Spleen (tissue), 13 donors: ENCODE measurements at places on chromosomes 6 and 20.

DNA sequence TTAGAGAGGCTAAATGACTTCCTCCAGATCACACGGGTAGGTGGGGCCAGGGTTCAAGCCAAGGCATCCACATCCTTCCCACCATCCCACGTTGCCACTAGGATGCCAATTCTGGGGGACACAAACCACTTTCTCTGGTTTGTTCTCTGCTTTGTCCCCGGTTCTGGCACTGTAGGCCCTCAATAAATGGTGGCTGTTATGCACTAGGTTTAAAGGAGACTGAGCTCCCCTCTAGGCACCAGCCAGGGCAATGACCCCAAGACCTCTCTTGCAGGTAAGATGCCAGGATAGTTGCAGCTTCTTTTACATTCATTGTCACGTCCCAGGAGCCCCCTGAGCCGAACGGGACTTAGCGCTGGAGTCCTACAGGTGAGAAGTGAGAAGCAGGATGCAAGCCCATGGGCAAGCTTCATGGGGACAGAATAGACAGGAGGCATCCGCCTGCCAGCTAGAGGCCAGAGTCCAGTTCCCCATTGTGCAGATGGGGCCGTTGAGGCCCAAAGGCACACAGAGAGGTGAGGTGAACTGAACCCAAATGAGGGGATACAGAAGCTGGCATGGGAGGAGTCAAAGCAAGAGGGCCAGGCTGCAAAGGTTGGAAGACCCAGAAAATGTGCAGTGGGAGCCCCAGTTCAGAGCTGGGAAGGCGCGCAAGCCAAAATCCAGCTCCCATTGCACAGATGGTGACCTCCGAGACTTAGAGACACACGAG is 677 bp downstream of the PXMP4 start:
- peaks cover 24% of the 10 kb centered on the region for H3K4me1 ChIP-seq
- peaks cover 5% of the 10 kb centered on the region for H3K36me3 ChIP-seq
- no peaks in the 10 kb centered on the region for H3K27me3 ChIP-seq
- DNase-seq, result no peak

DNA sequence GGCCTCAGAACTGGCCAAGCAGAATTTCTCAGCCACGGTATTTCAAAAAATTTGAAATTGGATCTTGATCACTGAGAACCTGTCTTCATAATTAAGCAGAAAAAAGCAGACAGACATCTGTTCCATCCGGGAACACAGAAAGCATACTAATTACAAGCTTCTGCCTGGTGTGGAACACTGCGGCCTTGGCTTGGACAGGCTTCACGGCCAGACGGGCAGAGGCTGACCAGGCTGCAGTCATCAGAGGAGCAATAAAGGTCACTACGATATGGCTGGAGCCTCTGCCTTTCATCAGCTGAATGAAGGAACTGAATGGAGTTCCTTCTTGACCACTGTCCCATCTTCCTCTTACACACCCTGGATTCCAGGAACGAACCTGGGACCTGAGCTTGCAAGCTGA is 3.9 kb upstream of the NRSN1 start:
- DNase-seq, result no peak
- no peaks in the 10 kb centered on the region for H3K27me3 ChIP-seq
- no peaks in the 10 kb centered on the region for H3K36me3 ChIP-seq
- H3K4me1 ChIP-seq, result no peaks in the 10 kb centered on the region
- H3K27ac ChIP-seq, result no peak overlapping the region

DNA sequence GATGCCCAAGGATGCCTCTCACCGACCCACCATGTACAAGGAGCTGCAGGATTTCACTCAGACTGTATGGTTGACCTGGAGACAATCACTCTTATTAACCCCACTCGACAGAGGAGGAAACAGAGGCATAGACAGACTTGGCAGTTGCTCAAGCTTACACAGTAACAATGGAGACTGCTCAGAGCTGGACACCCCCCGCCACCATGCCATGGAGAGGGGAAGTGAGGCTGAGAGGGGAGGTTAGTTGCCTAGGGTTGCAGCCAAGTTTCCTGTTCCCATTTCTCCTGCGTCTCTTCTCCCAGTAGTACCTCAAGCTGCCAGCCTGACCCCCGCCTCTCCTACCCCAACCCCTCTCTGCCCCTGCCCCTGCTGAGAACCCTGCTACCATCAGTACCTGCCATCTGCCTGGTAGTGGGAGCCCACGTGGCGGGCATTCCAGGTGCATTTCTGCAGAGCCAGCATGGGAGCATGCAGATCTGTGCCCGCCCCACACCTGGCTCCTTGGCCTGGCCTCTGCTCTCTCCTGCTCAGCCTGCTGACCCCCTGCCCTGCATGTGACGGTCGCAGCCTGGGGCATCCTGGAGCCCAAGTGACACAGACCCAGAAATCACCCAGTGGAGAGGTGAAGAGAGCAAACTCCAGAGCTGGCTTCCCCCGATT is 157.7 kb downstream of the PREX1 start:
- H3K4me1 ChIP-seq, result no peaks in the 10 kb centered on the region
- DNase-seq, result no peak
- H3K27ac ChIP-seq, result no peak overlapping the region
- H3K36me3 ChIP-seq, result peaks cover 35% of the 10 kb centered on the region
- no peak overlapping the region for H3K4me3 ChIP-seq

- peak; percentile 47 for DNase-seq
- H3K27ac ChIP-seq, result no peak overlapping the region
- no peaks in the 10 kb centered on the region for H3K27me3 ChIP-seq
These were observed 265.8 kb downstream of the TAF4 start for GRCh38 chr20:61799928-61800327.

DNA sequence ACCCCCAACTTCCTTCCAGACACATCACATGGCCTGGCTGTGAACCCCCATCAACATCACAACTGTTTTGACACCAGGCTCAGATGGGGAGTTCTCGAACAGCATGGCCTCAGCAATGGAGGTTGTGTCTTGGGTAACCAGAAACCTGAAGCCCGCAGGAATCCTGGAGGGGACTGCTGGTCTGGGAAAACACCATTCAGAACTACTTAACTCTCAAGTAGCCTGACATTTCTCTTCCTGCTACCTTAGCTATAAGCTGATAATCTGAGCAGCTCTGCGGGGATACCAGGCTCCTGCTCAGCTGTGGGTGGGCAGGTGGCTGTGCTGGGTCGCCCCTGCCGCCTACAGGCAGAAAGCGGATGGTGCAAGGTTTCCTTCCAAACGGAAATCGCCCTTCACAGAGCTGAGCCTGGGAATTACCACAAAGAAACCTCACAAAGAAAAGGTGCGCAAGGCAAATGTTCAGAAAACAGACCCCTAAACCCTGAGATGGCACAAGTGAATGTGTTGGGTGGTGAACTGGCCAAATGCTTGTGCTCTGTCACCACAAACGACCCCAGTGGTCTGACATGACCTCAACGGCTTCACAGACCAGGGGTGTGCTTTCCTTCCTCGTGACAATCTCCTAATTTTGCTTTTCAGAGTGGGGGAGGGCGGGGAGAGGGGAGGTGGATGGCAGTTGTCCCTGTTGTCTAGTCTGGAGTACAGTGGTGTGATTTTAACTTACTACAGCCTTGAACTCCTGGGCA is 29.5 kb downstream of the SNX5 start:
- H3K27me3 ChIP-seq, result no peaks in the 10 kb centered on the region
- peak; percentile 89 for DNase-seq
- peaks cover 28% of the 10 kb centered on the region for H3K36me3 ChIP-seq
- peaks cover 38% of the 10 kb centered on the region for H3K4me1 ChIP-seq
- H3K4me3 ChIP-seq, result no peak overlapping the region

DNA sequence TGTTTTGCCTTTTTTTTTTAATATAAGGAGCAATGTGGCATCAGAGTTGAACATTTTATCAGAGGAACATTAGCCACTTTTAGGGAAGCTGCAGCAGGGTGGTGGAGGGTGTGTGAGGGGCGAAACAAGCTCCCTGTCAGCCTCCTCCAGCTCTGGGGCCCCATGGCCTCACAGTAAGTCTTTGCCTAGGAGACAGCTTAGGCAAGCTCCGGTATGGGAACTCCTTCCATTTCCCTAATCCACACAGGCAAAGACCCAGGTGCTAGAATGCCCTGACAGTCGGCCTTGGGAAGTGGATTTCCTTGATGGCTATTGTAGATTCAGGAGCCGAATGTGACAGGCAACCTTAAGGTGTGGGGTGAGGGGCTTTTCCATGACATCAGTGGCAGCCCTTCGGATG is 862 bp downstream of the PRND start:
- peaks cover 6% of the 10 kb centered on the region for H3K4me1 ChIP-seq
- no peak overlapping the region for H3K27ac ChIP-seq
- no peak overlapping the region for H3K4me3 ChIP-seq

- peak; percentile 69 for DNase-seq
- peaks cover 42% of the 10 kb centered on the region for H3K4me1 ChIP-seq
- H3K4me3 ChIP-seq, result no peak overlapping the region
- H3K27me3 ChIP-seq, result no peaks in the 10 kb centered on the region
These were observed 16.1 kb downstream of the FGD2 start for GRCh38 chr6:37021356-37022129.

GRCh38 chr6:151110576-151110905 is 129.2 kb upstream of the AKAP12 start:
- no peaks in the 10 kb centered on the region for H3K4me1 ChIP-seq
- no peak overlapping the region for H3K4me3 ChIP-seq
- no peak for DNase-seq
- H3K27ac ChIP-seq, result no peak overlapping the region

DNA sequence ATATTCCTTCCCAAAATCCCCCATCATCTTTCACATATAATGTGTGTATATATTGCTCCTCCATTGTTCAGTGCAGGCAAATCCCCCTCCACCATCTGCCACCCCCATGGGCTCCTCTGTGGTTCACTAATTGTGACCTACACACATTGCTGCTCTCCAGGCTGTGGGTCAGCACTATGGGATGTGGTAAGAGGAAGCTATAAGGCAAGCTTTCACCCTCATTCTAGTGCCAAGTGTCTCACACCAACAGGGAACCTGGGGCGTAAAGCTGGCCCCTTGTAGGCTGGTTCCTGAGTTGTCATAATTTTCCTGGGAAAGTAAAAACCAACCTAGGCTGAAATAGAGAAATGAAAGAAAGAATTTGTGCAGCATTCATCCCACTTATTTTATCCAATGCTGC is 16.8 kb downstream of the FKBP1A start:
- H3K27me3 ChIP-seq, result no peaks in the 10 kb centered on the region
- H3K4me1 ChIP-seq, result peaks cover 100% of the 10 kb centered on the region
- peak overlapping the region; percentile 49 for H3K27ac ChIP-seq
- H3K4me3 ChIP-seq, result no peak overlapping the region
- no peak for DNase-seq
- peaks cover 32% of the 10 kb centered on the region for H3K36me3 ChIP-seq

GRCh38 chr6:106486236-106486635 is 125.7 kb downstream of the CRYBG1 start:
- no peak overlapping the region for H3K4me3 ChIP-seq
- no peaks in the 10 kb centered on the region for H3K36me3 ChIP-seq
- DNase-seq, result no peak
- H3K4me1 ChIP-seq, result no peaks in the 10 kb centered on the region
- H3K27ac ChIP-seq, result no peak overlapping the region
- H3K27me3 ChIP-seq, result no peaks in the 10 kb centered on the region

DNA sequence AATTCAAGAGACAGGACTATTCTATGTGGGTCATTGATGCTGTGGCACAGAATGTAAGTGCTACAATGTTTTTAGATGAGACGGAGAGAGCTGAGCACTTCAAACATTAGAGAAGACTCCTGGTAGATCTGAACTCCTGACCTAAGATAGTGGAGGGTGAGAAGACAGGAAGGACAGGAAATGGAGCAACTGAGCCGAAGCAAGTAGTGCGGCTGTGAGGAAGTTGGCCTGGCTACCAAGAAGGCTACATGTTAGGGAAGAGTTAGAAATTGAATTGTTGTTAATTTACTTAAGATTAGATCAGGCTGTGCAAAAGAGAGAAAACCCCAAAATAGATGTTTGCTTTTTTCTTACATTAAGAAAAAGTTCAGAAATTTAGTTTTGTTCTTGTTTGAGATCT is 14.4 kb upstream of the MLIP start:
- DNase-seq, result no peak
- no peaks in the 10 kb centered on the region for H3K4me1 ChIP-seq
- no peak overlapping the region for H3K4me3 ChIP-seq
- H3K27me3 ChIP-seq, result no peaks in the 10 kb centered on the region
- H3K27ac ChIP-seq, result no peak overlapping the region
- H3K36me3 ChIP-seq, result no peaks in the 10 kb centered on the region

GRCh38 chr6:88813045-88813444 is 150.4 kb downstream of the RNGTT start:
- no peaks in the 10 kb centered on the region for H3K27me3 ChIP-seq
- H3K4me3 ChIP-seq, result no peak overlapping the region
- H3K36me3 ChIP-seq, result no peaks in the 10 kb centered on the region
- no peaks in the 10 kb centered on the region for H3K4me1 ChIP-seq
- no peak overlapping the region for H3K27ac ChIP-seq
- no peak for DNase-seq

GRCh38 chr6:100404051-100404450 is 60.7 kb downstream of the SIM1 start:
- no peak overlapping the region for H3K27ac ChIP-seq
- no peaks in the 10 kb centered on the region for H3K36me3 ChIP-seq
- no peaks in the 10 kb centered on the region for H3K4me1 ChIP-seq
- no peaks in the 10 kb centered on the region for H3K27me3 ChIP-seq
- H3K4me3 ChIP-seq, result no peak overlapping the region

DNA sequence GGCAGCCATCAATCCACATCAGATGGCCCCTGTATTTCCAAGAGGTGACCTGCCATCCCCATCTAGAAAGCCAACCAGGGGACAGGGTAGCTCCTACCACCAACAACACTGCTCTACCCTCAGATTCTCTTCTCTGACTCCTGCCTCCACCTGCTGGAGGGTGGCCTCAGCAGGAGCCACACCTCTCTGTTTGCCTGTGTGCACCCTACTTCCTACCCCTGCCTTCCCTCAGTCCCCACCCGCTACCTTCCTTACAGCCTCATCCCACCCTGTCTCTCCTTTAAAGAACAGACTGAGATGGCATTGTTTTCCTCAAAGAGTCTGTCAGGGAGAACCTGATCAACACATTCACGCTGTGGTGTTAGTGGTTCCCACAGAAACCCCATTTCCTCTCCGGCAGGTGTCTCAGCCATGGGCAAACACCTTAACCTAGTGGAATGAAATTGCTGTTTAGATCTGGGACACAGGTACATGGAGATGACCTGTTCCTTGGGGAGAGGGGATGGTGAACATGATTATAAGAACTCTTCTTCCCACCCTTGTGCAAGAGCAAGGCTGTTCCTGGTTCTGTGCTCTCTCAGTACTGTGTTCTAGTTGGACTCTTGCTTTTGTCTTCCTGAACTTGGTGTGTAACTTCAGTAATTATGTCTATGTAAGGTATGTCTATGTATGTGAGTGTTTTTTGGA is 1.8 kb downstream of the ENTPD6 start:
- H3K4me1 ChIP-seq, result peaks cover 30% of the 10 kb centered on the region
- no peak overlapping the region for H3K27ac ChIP-seq
- no peaks in the 10 kb centered on the region for H3K27me3 ChIP-seq
- peak; percentile 72 for DNase-seq

- DNase-seq, result peak; percentile 93
- peaks cover 82% of the 10 kb centered on the region for H3K4me1 ChIP-seq
- H3K27me3 ChIP-seq, result no peaks in the 10 kb centered on the region
- peak overlapping the region; percentile 64 for H3K4me3 ChIP-seq
- peak overlapping the region; percentile 88 for H3K27ac ChIP-seq
- no peaks in the 10 kb centered on the region for H3K36me3 ChIP-seq
These were observed 102.5 kb downstream of the NOL4L start for GRCh38 chr20:32482442-32483261.
